NCI-H1417 (cell line): ENCODE measurements at places on chromosomes 4 and X.

- no peak for DNase-seq
Measured at GRCh38 chrX:37453821-37454220, 104.7 kb downstream of the PRRG1 start.

- no peak for DNase-seq
Measured at GRCh38 chrX:112662559-112663427, 16.9 kb downstream of the LHFPL1 start.

DNA sequence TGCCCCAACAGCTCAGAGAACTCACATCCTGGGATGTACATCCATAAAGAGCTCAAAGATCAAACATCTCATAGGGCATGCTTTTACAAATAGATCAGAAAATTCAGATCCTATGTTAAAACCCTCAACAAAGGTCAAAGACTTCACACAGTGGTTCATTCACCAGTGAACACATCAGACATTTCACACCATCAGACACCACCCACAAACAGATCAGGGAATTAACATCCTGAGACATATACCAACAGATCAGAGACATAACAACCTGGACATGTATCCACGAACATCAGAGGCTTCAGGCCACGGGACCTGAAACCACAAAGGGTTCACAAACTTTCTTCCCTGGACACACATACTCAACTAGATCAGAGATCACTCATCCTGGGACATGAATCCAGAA lies 23.4 kb downstream of the SUV39H1 start:
- DNase-seq: no peak

DNA sequence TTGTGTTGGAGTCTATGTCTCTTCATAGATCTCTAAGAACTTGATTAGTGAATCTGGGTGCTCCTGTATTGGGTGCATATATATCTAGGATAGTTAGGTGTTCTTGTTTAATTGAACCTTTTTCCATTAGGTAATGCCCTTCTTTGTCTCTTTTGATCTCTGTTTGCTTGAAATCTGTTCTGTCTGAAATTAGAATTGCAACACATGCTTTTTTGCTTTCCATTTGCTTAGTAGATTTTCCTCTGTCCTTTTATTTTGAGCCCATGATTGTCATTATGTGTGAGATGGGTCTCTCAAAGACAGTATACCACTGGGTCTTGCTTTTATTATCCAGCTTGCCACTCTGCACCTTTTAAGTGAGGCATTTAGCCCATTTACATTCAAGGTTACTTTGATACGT lies 79.1 kb upstream of the APOOL start:
- DNase-seq: no peak
